ENCODE measurements at places on chromosomes 11 and 22.
A peak's percentile ranks its signal among the peaks of the same experiment; 100 is the strongest.

DNA sequence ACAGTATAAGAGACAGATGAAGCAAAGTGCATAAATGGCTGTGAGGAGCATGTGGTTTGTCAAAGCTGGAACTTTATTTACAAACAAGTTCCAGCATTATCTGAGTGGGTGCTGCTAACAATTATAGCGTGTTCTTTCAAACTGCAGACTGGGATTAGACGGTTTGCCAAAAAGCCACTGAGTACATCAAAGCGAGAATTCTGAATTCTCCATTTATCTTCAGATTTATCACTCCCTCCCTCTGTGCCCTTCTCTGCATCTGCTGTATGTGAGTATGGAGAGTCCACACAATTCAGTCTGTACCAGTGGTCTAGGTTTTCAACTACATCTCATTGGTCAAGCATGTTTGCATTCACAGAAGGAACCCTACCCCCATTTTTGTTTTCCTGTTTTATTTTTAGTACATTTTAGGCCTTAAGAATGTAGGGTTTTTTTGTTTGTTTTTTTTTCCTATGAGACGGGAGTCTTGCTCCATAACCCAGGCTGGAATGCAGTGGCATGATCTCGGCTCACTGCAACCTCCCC lies 18.1 kb upstream of the INCENP start:
- peak; percentile 52 for DNase-seq

DNA sequence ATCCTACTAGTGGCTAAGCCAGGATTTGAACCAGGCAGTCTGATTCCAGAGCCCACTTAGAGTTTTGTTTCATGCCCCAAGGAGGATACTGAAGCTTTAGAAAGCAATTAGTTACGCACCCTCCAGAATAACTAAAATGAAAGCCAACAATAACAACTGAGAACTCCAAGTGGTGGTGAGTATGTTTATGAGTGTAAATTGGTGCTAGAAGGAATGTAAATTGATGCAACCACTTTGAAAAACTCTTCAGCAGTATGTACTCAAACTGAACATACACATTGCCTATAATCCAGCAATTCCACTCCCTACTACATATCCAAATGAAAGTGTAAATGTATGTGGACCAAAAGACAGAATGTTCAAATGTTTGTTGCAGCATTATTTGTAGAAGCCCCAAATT lies 6.7 kb upstream of the ARL14EP start:
- no peak for DNase-seq

DNA sequence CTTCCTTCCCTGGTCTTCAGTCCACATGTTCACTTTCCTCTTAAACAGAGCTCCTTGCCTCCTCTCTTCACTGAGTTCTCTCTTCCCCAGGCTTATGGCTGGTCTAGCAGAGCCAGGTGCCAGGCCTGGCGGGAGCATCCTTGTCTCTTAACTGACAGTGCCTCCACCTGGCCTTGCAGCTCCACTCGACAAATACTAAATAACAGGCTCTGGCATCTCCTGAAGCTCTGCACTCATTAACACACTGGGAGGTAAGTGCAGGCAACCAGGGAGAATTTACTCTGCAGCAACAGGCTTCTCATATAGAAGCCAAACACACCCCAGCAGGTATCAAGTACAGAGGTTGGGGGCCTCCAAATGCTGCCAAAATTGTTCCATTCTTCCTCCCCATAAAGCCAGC lies 438.1 kb downstream of the SOX6 start:
- DNase-seq: no peak

GRCh38 chr11:78429660-78430059 lies 12.0 kb upstream of the GAB2 start:
- no peak for DNase-seq

GRCh38 chr22:41247703-41248102 lies 7.0 kb upstream of the CHADL start:
- no peak for DNase-seq

DNA sequence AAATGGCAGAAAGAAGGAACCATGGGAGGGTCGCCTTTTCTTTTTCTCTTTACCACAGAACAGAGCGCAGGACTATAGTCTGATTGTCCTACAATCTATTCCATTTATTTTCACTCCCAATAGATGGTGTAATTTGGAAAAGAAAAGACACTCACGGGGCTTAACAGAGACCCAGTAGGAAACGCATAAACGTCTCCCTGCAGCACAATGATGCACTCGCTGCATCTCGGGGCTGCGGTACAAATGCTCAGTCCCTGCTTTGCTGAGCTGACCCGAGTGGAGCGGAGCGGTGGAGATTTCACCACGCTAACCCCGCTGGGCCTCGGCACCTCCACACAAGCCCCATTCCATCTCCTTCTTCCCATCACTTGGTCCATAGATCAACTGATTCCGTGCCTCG lies 1.5 kb downstream of the FEZ1 start:
- peak; percentile 68 for DNase-seq

- DNase-seq: no peak
Measured at GRCh38 chr11:34173050-34173449, 67.6 kb downstream of the NAT10 start.

DNA sequence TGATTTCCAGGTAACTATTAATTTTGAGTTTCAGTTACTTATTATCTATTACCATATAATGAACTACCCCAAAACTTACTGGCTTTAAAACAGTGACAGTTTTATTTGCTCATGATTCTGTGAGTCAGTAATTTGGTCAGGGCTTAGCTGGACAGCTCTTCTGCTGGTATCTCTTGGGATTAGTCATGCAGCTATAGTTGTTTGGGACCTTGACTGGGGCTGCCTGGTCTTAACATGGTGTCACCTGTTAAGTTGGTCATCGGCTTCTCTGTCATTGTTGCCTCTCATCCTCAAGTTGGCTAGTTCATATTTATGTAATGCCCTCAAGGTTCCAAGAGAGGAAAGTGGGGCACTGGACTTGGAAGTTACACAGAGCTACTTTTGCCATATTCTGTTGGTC lies 177.5 kb downstream of the TMEM135 start:
- no peak for DNase-seq

DNA sequence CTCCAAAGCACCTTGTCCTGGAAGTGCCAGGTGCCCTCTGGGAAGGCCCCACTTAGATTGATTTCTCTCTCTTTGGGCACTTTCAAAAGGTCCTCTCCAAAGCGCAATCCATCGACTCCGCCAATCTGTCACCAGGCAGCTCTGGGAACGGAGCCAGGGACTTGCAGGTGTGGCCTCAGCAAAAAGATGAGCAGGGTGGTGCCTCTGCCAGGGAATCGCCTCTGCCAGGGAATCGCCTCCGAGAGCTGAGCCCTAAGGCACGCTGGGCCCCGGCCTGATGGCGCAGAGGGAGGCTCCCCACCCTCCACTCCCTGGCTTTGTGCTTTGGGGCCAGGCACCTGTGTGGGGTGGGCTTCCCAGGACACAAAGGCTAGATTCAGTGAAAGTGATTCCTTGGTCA lies 1391.3 kb downstream of the TBC1D22A start:
- no peak for DNase-seq

GRCh38 chr11:79937676-79938334 lies 497.0 kb upstream of the TENM4 start:
- no peak for DNase-seq

DNA sequence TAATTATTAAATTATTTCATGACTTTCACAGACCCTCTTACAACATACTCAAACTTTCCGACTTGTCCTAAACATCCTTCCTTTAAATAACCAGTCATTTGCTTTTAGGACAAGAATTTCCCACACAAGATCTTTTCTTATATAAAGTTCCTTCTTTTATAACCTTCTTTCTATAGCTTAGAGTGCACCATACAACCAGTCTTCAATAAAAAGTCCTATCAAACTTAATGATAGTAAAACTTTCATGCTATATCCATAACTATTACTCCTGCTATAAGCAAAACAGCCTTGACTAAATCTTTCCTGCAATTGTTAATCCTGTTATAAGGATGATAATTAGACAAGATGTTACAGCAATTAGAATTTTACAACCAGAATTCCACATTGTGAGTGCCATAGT lies 47.4 kb downstream of the ZNF280B start:
- no peak for DNase-seq

- no peak for DNase-seq
Measured at GRCh38 chr11:135075740-135076139, 663.7 kb upstream of the B3GAT1 start.

DNA sequence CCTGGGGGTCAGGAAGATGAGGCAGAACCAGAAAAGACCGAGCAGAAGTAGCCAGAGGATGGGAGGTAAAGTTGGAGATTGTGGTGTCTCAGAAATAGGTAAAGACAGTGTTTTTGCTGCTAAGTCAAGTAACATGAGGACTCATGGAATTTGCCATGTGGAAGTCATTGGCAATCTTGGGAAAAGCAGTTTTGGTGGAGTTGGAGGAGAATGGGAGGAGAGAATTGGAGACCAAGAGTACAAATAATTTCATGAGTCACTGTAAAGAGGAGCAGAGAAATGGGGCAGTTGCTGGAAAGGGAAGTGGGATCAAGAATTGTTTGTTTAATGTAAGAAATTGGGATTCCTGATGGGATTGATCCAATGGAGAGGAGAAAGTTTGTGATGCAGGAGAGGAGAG lies 111.7 kb downstream of the LRRC32 start:
- no peak for DNase-seq

DNA sequence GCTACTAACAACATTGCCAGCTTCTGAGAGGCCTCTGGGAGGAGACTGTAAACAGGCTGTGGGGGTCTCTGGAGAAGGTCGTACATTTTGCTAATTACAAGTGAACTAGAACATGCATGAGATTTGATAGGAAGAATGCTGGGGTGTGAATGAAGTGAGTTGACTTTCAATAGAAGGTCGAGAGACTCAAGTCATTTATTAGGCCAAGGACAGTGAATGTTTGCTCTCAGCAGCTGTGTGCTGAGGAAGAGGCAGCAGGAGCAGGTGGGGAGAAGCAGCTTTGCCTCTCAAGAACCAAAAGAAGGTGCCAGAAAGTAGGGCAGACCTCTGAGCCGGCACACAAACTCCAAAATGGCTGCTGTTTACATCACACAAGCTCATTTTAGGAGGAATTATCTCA lies 91.7 kb downstream of the PIWIL4 start:
- DNase-seq: no peak

DNA sequence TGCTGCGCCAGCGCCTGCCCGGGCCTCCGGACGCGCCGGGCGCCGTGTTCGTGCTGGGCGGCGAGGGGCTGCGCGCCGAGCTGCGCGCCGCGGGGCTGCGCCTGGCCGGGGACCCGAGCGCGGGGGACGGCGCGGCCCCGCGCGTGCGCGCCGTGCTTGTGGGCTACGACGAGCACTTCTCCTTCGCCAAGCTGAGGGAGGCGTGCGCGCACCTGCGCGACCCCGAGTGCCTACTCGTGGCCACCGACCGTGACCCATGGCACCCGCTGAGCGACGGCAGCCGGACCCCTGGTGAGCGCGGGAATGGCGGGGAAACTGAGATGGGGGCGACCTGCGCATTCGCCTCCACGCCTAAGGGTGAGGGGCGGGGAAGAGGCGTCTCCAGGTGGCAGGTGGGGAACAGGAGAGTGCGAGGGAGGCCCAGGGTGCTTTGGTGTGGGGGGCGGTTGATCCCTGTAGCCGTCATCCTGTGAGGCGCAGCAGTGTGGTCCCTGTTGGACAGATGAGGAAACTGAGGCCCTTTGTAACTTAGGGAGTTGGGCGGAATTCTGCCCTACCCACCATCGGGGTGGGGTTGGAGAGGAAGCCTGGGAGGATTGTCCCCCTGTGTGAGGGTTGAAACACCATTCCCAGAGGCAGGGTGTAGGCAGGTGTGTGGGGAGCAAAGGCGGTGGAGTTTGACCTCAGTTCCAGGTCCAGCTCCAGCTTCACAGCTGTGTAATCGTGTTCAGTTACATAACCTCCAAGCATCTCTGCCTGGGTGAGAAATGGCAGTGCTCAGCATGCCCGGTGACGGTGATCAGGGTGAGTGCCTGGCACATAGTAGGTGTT lies 758 bp downstream of the PDXP start:
- DNase-seq: no peak

GRCh38 chr11:118339281-118339961 lies 3.1 kb downstream of the CD3D start:
- no peak for DNase-seq

DNA sequence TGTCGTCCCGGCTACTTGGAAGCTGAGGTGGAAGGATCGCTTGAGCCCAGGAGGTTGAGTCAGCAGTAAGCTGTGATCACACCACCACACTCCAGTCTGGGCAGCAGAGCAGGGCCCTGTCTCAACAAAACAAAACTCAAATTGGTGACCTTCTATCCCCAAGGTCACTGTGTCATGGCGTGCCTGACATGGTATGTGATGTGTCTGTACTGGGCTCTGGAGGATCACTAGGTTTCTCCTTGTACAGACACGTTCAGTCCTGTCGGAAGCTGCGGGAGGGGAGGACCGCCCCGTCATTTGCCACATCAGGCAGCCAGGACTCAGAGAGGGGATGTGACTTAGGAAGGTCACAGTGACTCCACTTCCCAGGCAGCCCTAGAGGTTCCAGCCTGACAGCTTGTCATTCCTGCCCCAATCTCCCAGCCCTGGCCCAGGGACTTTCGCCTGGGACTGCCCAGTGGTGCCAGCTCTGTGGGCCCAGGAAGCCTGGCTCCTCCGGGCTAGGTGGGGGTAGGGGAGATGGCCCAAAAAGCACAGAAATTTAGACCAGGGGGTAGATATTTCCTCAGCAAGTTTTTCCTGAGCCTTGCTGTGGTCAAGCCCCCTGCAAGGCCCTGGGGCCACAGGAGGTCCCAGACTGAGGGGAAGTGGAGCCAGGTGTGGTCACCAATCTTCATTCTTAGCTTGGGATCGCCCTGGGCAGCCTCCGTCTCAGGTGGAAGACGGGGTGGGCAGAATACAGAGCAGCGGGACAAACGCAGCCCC lies 53.2 kb downstream of the TRIOBP start:
- DNase-seq: no peak

- DNase-seq: no peak
Measured at GRCh38 chr22:31651664-31652063, 10.4 kb downstream of the PISD start.

GRCh38 chr22:24803064-24803542 lies 2.9 kb upstream of the SGSM1 start:
- DNase-seq: peak; percentile 70

DNA sequence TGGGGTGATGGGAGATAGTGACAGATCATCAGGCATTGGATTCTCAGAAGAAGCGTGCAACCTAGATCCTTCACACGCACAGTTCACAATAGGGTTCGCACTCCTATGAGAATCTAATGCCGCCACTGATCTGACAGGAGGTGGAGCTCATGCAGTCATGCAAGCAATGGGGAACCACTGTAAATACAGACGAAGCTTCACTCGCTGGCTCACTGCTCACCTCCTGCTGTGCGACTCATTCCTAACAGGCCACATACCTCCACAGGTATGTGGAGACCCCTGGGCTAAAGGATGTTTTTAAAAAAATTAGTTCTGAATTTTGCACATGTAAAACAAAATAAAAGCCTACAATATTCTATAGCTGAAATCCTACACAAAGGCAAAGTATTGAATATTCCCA lies 20.5 kb upstream of the TEAD1 start:
- no peak for DNase-seq

DNA sequence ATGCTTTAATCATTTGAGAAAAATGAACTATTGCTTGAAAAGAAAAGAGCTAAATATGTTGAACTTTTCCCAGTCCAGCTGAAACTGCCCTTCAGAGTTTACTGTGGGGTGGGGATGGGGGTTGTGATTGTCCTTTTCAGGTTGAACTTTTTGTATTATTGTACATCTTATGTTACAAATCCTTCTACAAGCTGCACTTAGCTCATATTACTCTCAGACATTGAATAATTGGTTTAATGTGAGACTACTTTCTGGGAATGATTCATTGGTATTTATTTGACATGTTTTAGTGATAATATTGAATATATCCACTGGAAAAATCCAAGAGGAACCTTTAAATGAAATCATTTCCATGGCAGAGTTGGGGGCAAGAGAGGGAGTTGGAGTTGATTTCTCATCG lies 84.9 kb downstream of the ATXN10 start:
- no peak for DNase-seq

GRCh38 chr11:65317025-65317786 lies 2.5 kb downstream of the CDC42EP2 start:
- no peak for DNase-seq

GRCh38 chr22:32868946-32869345 lies 67.4 kb downstream of the TIMP3 start:
- no peak for DNase-seq
